Activated CD4-positive, alpha-beta T cell treated with anti-CD3 and anti-CD28 coated beads, Interleukin-2, amount 10 ng/mL, durations not matched to agents 7 days and 5 days (primary cell): ENCODE measurements at places on chromosomes 4 and X. TPM values are rescaled to one million over a fixed set of nuclear protein-coding genes. Genes with fewer than 3 reads are reported as not detected.

The BMP3 gene
- not detected for total RNA-seq

The ETDA gene
- not detected for total RNA-seq

The TMLHE gene
- total RNA-seq: 13.1 TPM

The SPARCL1 gene
- not detected for total RNA-seq

The RPS6KA6 gene
- total RNA-seq: not detected

The PAGE4 gene
- total RNA-seq: not detected

The TMPRSS11D gene
- not detected for total RNA-seq

The LANCL3 gene
- total RNA-seq: 0.30 TPM

The GATA1 gene
- not detected for total RNA-seq

The SCML2 gene
- total RNA-seq: 2.4 TPM

The FRMPD3 gene
- not detected for total RNA-seq

The KCTD8 gene
- not detected for total RNA-seq

The CXCL5 gene
- total RNA-seq: not detected

The SSX3 gene
- total RNA-seq: not detected

The DGKK gene
- total RNA-seq: not detected

The S100G gene
- total RNA-seq: not detected

The TEX11 gene
- not detected for total RNA-seq

The HSFX2 gene
- total RNA-seq: 0.35 TPM

The RGS12 gene
- 10.9 TPM for total RNA-seq

The TBX22 gene
- total RNA-seq: not detected

The VCX3A gene
- not detected for total RNA-seq

The GYPA gene
- total RNA-seq: not detected

The BGN gene
- not detected for total RNA-seq

The JADE3 gene
- 0.96 TPM for total RNA-seq

The AMTN gene
- total RNA-seq: not detected

The ANKRD50 gene
- total RNA-seq: 0.35 TPM

The SOX3 gene
- total RNA-seq: not detected

The MYOZ2 gene
- total RNA-seq: not detected

The SMIM31 gene
- not detected for total RNA-seq

The GRSF1 gene
- 76.8 TPM for total RNA-seq

The PDZD11 gene
- 43.1 TPM for total RNA-seq

The AFM gene
- not detected for total RNA-seq

The SSX4B gene
- not detected for total RNA-seq

The USP17L12 gene
- total RNA-seq: not detected

The NR0B1 gene
- total RNA-seq: not detected

The ADH1A gene
- total RNA-seq: not detected

The PF4V1 gene
- not detected for total RNA-seq

The XPNPEP2 gene
- total RNA-seq: 1.3 TPM

The SPANXN4 gene
- total RNA-seq: not detected

The CLDN22 gene
- not detected for total RNA-seq

The TBC1D25 gene
- 19.5 TPM for total RNA-seq

The FGF16 gene
- total RNA-seq: not detected

The AMBN gene
- not detected for total RNA-seq

The ITGB1BP2 gene
- 4.4 TPM for total RNA-seq

The RGN gene
- total RNA-seq: not detected
